Suppressor macrophage treated with lipopolysaccharide for 4 hours (primary cell): ENCODE measurements at places on chromosomes 11 and 22.

GRCh38 chr11:118448294-118448693 is 12.0 kb downstream of the KMT2A start:
- DNase-seq: peak; percentile 55

DNA sequence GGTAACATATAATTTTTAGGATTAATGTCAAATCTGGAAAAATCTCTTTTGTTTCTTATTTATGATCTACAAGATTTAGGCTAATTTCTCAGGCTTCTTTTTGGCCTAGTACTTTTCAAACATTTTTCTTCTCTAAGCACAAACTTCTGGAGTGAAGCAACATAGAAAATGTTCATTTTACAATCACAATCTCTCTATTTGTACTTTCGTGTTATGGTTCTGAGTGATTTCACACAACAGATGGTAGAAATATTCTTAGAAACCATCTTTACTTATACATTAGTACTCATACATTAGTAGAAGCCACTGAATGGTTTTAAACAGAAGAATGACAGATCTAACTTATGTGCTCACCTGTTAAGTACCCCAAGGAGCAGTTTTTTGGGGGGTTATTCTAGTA is 106.3 kb upstream of the ANO3 start:
- DNase-seq: no peak

GRCh38 chr11:115464269-115464668 is 39.9 kb downstream of the CADM1 start:
- no peak for DNase-seq

DNA sequence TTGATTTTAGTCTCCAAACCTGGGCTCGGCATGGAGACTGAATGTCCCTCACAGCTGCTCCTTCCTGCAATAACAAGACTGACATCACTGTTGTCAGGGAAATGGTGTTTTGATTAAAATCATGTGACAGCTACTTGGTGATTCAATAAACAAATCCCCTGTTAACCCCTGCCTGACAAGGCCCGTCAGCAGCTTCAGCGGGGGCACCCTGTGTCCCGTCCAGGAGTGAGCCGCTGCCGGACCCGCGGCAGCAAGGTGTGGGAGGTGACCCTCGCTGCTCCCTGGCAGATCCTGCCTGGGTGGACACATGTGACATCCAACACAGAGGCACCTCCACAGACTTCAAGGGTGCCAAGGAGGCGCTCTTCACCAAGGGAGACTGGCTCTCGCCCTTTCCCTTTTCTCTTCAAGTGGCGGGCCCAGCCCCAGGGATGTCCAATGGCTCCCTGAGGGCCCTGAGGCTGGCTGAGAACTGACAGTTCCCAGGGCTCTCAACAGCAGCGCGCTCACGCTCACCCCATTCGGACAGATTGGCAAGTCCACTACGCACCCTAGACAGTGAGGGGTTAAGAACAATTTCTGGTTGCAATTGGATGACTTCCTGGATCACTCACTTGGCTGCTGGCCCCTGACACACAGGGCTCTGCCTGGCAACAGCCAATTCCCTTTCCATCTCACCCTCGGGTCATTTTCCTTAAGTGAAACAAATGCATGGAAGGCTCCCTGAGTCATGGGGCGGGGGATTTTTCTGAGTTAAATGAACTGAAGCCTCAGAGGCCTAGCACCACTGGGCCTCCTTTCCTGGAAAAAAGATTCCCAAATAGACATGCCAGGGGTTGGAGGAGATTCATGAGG is 30.7 kb downstream of the PPP2R1B start:
- peak; percentile 50 for DNase-seq

DNA sequence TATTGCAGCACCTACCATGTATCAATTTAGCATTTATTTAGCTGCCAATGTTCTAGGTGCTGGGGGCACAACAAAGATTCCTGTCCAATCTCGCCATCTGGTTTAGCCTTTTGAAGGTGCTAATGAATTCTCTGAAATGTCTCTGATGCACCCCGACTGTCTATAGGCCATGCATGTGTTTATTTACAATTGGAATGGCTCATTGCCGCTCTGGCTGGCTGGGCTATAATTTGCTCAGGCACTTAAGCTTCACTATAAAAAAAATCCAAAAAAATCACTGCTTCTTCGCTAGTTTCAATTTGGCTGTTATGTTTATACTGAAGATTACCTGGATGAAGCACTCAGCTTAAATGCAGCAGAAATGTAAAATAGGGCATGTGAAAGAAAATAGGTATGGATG is 115.0 kb upstream of the PAX6 start:
- DNase-seq: no peak

DNA sequence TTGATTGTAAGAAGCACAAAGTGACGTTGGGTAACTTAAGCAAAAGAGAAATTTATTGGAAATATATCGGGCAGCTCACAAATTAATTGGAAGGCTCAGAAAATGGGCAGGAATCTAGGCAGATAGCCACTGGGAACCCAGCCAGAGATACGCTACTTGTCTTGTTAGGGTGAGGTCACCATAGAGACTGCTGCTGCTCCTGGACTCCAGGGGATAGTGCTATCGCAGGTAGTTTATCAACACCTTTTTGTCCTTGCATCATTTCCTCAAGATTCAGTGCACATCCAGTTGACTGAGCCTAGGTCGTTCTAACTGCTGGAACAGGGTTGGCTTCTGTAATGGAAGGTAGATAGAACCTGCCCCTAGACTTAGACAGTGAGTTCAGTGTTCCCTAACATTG is 19.6 kb downstream of the AMOTL1 start:
- DNase-seq: no peak

DNA sequence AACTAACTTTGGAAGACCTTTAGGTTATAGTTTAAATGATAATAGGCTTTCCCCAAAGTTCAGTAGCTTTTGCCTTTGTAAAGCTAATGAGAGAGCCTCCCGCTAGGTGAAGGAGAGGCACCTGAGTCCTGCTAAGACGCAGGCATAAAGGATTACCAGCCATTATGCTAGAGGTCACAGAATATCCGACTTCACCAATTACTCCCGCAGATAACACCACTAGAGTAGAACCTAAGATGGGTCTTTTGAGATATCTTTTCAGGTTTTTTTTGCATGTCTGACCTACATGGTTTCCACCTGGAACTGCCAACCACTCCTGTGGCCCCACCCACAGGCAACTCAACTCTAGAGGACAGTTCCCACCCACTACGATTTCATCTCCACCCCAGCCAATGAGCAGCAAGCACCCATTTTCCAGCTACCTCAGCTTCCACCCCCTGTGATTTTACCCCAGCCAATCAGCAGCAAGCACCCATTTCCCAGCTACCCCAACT is 314.3 kb downstream of the BRD1 start:
- DNase-seq: no peak
